Fibroblast of skin of back (primary cell): ENCODE measurements at places on chromosomes 11 and 22.
A peak's percentile ranks its signal among the peaks of the same experiment; 100 is the strongest.

DNA sequence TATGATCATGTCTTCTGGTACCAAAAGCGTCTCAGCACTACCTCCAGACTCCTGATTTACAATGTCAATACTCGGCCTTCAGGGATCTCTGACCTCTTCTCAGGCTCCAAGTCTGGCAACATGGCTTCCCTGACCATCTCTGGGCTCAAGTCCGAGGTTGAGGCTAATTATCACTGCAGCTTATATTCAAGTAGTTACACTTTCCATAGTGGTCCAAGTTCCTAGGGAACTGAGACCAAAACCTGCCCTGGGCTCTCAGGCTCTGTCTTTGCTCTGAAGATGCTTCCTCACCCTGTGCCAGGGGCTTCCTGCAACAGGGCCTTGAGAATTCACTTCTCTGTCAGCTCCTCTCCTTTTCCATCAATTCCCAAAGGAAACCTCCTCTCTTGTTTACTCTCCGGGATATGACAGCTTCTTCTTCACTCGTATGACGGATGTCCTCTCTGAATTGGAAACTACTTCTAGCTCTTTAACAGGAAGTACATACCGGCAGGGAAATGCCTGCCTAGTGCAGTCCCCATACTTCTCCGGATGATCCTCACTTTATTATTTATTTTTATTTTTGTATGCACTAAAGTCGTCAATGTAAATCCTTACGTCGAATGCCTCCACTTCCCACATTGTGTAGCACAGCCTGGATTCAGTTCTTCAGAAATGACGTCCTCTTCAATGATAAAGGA, 29.6 kb upstream of the PRAME start:
- DNase-seq: no peak

DNA sequence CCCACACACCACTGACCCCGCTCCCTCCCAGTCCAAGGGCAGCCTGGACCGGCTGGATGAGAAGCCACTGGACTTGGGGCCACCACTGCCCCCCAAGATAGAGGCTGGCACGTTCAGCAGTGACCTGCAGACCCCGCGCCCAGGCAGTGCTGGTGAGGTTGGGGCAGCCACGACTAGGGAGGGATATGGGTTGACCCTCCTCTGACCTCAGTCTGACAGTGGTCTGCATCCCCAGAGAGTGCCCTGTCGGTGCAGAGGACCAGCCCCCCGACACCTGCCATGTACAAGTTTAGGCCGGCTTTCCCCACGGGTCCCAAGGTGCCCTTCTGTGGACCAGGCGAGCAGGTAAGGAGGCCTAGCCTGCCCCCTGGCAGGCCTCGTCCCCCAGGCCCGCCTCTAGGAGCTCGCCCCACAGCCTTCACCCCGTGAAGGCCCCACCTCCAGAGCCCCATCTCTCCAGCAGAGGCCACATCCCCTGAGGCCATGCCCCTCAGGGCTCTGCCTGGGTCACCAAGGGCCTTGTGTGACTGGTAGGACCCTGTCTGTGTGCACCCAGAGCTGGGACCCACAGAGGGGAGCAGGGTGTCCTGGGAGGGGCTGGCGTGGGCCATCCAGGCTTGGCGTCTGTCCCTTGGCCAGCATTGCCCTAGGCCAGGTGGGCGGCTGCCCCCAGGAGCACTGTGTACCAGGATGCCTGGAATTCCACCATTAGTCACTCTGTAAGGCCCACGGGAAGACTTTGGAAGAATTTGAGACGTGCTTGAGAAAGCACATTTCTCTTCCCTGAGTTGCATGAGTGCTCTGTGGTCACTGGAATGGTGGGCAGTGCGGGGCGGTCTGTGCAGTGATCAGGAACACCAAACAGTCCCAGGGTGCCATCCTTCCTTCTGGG, 9.4 kb downstream of the CCDC188 start:
- peak; percentile 79 for DNase-seq

GRCh38 chr22:23380911-23381310, 199.2 kb downstream of the IGLL1 start:
- no peak for DNase-seq

DNA sequence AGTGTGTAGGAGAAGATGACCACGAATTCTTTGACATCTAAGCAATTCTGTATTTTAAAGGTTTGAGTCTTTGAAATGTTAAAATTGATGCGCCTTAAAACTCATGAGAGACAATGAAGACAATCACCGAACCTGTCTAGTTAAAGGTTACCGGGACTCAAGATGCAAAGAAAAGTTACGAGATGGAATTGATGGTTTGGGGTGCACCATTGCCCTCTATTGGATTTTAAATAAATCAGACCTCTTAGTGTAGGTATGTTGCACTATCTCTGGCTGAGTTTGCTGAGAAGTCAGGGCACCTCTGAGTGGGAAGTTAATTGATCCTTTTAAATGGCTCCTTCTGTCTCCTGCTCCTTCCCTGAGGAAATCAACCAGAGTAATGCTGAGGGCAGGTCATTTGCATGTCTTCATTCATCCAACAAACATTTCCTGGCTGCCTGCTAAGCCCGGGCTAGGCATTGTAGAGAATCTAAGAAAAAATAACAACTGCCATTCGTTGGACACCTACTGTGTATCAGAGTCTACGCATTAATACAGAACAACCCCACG, 19.4 kb upstream of the TMA7B start:
- no peak for DNase-seq

DNA sequence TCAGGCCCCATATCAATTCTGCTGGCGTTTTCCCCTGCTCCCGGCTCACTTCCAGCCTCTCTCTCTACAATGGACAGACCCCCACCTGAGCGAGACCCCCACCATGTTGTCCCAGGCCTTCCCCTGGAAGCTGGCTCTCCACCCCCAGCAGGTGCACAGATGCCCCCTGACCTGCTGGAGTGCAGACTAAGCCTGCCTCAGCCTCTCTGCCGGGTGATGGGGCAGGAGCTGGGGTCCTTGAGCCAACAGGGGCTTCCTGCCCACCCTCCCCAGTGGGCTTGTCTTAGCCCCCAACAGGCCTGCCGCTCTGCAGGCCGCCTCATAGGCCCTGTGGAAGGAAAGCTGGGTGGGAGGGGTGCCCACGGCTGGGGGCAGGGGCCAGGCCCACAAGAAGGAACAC, 10.0 kb downstream of the ELFN2 start:
- DNase-seq: no peak
